SK-N-SH treated with all-trans-retinoic acid at 6 μM for 48 hours (cell line): ENCODE measurements at places on chromosomes 6 and 20.

DNA sequence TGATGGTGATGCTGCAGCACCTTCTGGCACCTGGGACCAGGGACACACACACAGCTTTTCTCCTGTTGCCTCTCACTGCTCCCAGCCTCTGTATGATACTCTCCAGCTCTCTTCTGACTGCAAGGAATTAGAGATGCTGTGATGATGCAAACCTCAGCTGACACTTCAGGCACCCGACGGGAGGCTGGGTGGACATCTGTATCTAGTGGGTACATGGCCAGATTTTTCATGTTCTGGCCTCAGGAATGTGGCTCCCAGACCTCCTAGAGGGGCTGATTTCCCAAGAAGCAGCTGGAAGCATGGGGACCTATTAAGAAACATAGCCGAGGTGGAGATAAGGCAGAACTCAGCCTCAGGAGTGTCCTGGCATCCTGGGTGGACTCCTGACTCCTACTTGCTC, 6.8 kb upstream of the EPB41L1 start:
- ATAC-seq, result no peak

DNA sequence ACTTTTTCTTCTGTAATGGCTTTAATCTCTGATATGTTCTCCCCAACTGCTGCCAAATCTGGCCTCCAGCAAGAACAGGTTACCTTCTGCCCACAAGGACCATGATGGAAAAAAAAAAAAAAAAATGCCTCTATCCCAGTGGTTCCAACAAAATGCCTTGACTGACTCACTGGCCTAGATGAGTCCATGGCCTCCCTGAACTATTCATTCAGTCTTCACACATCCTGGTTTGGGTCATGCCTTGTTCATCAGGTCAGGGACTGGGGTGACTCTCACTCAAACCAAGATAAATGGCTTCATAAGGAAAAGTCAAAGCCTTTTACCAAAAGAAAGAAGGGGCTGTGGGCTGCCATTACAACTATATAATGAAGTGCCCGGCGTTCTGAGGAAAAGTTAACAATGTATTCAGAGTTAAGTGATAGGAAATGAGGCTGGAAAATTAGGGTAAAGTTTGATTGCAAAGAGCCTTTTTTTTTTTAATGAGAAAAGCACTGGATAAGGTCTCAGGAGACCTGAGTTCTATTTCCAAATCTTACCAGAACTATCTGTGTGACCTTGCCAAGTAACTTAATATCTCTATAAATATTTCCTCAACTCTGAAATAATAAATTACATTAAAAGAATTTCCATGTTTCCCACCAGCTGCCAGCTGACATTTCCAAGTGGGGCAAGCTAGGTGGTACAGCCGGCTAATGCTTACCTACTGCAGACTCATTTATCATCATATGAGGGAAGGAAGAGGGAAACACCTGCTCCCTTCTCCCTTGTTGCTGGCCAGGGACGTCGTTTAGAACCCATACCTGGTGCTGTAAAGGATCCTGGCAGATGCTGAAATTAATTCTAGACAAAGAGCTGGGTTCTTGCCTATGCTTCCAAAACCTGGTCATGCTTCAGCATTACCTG, 380.0 kb upstream of the MARCKS start:
- ATAC-seq, result no peak

- no peak for ATAC-seq
Observed at GRCh38 chr20:17169585-17170136, 57.2 kb upstream of the PCSK2 start.

GRCh38 chr6:90643381-90643780, 56.5 kb upstream of the MAP3K7 start:
- ATAC-seq, result no peak

DNA sequence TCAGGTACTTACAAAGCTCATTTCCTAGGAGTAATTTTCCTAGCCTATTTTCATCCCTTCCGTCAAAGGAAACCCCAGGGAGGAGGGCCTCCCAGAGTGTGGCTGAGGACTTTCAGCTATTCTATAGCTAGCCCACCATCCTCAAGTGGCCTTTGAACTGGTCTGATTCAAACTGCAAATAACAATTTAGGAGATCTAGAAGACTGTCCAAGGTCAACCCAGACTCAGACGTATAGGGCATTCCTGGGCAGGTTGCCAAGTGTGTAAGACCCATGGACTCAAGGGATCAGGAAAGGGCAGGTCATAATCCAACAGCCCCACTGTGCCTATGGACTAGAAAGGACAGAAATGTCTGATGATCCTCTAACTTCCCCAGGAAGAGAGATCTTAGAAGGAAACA, 2.1 kb upstream of the RRAGD start:
- ATAC-seq, result no peak

- ATAC-seq, result no peak
Observed at GRCh38 chr6:97077380-97077779, 152.9 kb downstream of the KLHL32 start.

GRCh38 chr6:163311830-163312229, 102.7 kb upstream of the QKI start:
- ATAC-seq, result no peak

GRCh38 chr20:38169636-38170193, 4.6 kb upstream of the TGM2 start:
- no peak for ATAC-seq

GRCh38 chr6:92271091-92271490, 1148.3 kb downstream of the EPHA7 start:
- ATAC-seq, result no peak

- no peak for ATAC-seq
Observed at GRCh38 chr6:37299990-37300389, 42.0 kb upstream of the TMEM217 start.

DNA sequence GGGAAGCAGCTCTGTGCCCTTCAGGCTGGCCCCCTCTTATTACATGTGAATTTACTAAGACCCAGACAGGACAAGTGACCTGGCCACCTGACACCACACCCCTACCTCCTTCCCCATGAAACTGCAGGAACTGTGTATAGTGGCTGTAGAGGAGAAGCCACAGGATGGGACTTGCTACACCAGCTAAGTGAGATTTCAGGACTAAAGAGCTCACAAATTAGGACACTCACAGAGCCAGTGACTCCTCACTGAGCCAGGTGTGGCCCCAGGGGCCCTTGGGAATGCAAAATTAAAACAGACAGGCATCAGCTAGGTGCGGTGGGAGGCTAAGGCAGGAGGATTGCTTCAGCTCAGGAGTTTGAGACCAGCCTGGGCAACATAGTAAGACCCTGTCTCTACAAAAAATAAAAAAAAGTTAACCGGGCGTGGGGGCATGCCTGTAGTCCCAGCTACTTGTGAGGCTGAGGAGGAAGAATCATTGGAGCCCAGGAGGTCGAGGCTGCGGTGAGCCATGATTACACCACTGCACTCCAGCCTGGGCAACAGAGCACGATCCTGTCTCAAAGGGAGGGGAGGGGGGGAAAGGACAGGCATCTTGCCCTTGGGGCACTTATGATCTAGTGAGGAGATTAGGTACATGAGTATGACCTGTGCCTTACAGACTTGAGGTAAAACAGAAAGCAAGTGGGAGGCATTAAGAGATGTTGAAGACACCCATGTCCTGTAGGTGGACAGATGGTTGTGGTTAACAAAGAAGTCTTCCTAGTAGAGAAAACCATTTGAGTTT, 23.2 kb upstream of the SRF start:
- no peak for ATAC-seq

DNA sequence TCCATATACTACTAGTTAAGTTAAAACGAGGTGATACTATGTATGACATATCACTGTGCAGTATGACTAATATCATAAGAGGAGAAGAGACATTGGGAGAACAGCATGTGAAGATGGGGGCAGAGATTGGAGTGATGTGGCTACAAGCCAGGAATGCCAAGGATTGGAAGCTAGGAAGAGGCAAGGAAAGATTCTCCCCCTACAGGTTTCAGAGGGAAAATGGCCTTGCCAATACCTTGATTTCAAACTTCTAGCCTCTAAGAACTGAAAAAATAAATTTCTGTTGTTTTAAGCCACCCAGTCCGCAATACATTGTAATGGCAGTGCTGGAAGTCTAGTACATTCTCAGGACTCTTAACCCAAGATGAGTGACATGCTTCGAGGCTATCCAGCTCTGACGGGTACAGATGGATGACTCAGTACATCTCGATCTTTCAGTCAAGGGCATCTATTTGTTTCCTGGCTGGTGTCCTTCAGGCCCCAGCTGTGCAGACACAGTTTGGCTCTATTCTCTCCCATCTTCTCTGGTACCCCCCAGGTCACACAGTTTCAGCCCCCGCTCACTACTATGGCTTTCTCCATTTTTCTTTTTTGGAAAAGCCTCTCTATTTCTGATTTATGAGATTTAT, 55.5 kb upstream of the THEMIS start:
- peak; percentile 41; the same call in 2 of the 3 replicates for ATAC-seq

DNA sequence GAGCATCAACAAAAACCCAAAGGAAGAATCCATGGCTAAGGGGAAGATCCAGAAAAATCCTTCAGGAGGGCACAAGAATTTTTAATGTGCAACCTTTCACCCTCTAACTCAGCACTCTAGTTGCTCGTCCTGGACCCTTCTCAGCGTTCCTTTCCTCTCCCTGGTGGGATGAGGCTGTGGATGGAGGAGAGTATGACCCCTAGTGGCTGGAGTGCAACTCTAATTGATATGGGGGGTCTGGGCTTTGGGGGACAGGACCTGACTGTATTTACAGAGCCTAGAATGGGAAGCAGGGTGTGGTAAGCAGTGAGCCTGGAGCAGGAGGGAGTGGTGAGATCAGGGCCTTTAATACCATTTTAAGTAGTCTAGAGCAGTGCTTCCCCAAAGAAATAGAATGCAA, 83.9 kb upstream of the CEP85L start:
- ATAC-seq, result peak; percentile 69

- no peak for ATAC-seq
Observed at GRCh38 chr6:158622545-158623190, 21.9 kb downstream of the DYNLT1 start.

- ATAC-seq, result no peak
Observed at GRCh38 chr6:1535295-1535694, 74.4 kb upstream of the FOXC1 start.

DNA sequence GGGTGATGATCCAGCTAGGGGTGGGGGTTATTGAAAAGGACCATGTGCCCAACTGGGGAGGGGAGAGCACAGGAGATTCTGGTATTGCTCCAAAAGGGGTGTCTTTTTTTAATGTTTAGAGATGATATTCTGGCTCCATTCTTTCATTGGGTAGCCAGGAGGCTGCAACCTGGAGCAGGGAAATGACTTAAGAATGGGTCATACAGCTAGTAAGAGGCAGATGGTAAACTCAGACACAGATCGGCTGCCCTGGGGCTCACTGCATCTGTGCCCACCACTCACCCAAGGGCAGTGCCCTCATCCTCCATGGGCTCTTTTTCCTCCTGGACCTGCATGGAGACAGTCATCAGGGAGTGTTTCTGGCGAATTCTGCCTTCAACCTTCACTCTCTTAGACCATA, 302.0 kb upstream of the PRDM1 start:
- ATAC-seq, result no peak

GRCh38 chr6:42163981-42164380, 9.2 kb upstream of the GUCA1A start:
- peak; percentile 23; the same call in 2 of the 3 replicates for ATAC-seq

- ATAC-seq, result no peak
Observed at GRCh38 chr20:19937218-19937617, 79.9 kb upstream of the NAA20 start.

DNA sequence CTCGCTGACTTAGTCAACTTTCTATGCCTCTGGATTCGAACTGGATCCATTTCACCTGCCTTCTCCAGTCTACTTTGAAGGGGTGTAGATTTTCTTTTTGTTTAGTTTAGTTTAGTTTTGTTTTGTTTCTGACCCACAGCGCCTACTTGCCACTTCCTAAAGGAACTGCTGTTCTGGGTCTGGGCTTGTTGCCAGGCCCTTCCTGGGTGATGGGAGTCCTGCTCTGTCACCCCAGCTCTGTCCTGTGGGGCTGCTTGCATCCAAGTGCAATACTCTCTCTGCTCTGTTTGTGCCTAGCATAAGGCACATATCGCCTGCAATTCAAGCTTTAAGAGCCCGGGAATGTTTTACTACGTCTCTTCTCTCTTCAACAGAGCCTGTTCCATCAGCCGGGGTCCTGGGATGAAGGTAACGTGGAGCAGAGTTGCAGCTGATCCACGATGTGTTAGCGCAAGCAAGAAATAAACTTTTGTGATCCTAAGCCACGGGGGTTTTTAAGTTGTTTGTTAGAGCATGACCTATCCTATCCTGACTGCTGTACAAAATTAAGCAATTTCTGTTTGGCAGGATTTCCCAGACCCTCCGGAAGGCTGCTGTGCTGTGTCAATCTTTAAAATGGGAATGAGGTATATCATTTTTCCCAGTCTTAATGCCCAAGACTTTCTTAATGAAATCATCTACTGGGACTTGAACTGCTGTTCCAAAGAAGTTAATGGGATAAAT, 30.9 kb upstream of the TAGAP start:
- no peak for ATAC-seq

- ATAC-seq, result no peak
Observed at GRCh38 chr6:157013649-157014304, 236.6 kb downstream of the ARID1B start.

- no peak for ATAC-seq
Observed at GRCh38 chr6:30870546-30870945, 13.8 kb upstream of the DDR1 start.

GRCh38 chr6:116513224-116513875, 1.9 kb downstream of the CALHM5 start:
- ATAC-seq, result no peak

DNA sequence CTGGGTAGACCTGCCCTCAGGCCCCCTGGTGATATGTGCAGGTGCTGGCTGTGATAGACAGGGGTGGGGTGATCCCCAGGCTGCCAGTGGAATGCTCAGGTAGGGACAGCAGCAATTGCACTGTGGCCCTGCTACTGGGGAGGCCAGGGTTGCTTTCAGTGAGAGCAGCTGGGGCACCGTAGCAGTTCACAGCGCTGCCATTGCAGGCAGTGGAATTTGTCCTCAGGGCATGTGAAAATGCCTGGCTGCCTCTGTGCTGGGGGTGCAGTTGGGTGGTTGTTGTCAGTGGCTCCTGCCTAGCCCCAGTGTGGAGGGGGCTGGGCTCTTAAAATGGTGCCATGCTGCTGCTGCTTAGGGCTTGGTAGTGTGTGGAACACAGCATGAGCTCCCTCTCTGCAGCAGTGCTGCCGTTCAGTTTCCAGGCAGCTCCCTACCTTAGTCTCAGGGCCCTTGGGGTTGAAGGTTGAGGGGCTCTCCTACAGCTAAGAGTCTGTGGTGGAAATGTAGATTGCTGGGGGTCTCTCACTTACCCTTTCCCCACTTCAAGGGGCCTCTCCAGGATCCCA, 23.6 kb downstream of the GJA10 start:
- ATAC-seq, result no peak

GRCh38 chr20:37642246-37642645, 51.6 kb upstream of the CTNNBL1 start:
- ATAC-seq, result no peak
